ENCODE measurements at places on chromosomes 3 and 15.
A peak's percentile ranks its signal among the peaks of the same experiment; 100 is the strongest.

GRCh38 chr3:18740631-18741583, 315.8 kb upstream of the SATB1 start:
- H3K4me1 ChIP-seq, result peaks cover 28% of the 10 kb centered on the region
- H3K27me3 ChIP-seq, result no peaks in the 10 kb centered on the region
- H3K4me3 ChIP-seq, result peak overlapping the region; percentile 22
- peak; percentile 55 for DNase-seq

GRCh38 chr3:175940881-175941280, 1081.7 kb downstream of the NAALADL2 start:
- H3K4me1 ChIP-seq, result no peaks in the 10 kb centered on the region
- H3K36me3 ChIP-seq, result no peaks in the 10 kb centered on the region
- H3K27ac ChIP-seq, result no peak overlapping the region
- H3K4me3 ChIP-seq, result no peak overlapping the region
- no peak for DNase-seq

DNA sequence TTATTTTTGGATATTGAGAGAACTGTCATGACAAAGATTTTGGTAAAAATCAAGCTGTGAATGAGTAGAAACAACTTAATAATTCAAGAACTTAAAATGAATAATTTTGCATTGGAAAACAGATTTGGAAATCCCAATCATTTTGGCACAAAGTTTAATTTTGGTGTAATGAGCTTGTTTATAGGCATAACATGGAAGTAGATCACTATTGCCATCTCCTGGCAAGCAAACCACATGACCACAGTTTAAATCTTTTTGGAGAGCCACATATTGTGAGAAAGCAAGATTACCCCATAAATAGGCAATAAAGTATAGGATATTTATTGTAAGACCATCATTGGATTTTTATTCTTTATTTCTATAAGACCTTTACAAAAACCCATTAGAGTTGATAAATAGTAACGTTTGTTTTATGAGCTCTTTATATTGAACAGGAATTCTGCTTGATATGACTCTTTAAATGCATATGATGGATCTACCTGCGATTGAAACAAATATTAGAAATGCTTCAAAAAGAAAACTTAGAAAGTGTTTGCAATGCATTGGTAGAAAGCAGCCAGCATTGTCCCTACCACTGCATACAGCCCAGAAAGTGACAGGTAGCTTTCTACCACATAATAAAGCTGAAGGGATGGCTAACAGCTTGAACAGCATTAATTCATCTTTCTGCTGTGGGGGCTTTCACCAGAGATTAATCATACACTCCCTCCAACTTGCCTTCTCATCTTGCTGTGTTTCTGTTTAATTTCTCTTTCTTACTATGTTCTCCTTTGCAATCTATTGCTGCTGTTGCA, 766.8 kb downstream of the TBL1XR1 start:
- H3K4me3 ChIP-seq, result no peak overlapping the region
- no peaks in the 10 kb centered on the region for H3K27me3 ChIP-seq
- H3K4me1 ChIP-seq, result no peaks in the 10 kb centered on the region
- DNase-seq, result no peak
- no peaks in the 10 kb centered on the region for H3K36me3 ChIP-seq

DNA sequence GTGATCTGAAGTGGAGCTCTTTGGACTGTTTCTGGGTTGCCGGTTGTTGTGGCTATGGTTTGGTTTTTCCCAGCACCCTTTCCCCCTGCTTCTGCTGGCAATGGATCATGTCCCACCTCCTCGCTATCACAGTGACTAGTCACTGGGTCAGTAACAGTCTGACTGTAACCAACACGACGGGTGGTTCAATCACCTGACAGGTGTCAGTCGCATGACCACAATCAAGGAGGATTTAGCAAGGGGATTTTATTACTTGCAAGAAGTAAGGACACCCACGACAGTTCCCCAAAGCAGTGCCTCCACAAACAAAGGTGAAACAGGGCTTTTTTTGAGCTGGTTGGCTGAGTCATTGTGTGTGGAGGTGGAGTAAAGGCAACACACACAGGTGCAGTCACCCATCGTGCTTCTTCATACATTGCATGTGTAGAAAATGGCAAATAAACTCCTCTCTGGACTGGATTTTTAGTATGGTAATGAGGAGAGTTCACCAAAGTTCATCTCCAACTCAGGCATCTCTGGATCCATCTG, 58.8 kb upstream of the FAM3D start:
- no peaks in the 10 kb centered on the region for H3K27me3 ChIP-seq
- no peak for DNase-seq
- H3K4me1 ChIP-seq, result no peaks in the 10 kb centered on the region
- H3K27ac ChIP-seq, result no peak overlapping the region
- H3K36me3 ChIP-seq, result no peaks in the 10 kb centered on the region
- H3K4me3 ChIP-seq, result no peak overlapping the region

GRCh38 chr3:134357914-134358811, 16.1 kb downstream of the AMOTL2 start:
- H3K27me3 ChIP-seq, result no peaks in the 10 kb centered on the region
- H3K27ac ChIP-seq, result no peak overlapping the region
- DNase-seq, result no peak
- no peak overlapping the region for H3K4me3 ChIP-seq
- H3K4me1 ChIP-seq, result no peaks in the 10 kb centered on the region
- H3K36me3 ChIP-seq, result no peaks in the 10 kb centered on the region

DNA sequence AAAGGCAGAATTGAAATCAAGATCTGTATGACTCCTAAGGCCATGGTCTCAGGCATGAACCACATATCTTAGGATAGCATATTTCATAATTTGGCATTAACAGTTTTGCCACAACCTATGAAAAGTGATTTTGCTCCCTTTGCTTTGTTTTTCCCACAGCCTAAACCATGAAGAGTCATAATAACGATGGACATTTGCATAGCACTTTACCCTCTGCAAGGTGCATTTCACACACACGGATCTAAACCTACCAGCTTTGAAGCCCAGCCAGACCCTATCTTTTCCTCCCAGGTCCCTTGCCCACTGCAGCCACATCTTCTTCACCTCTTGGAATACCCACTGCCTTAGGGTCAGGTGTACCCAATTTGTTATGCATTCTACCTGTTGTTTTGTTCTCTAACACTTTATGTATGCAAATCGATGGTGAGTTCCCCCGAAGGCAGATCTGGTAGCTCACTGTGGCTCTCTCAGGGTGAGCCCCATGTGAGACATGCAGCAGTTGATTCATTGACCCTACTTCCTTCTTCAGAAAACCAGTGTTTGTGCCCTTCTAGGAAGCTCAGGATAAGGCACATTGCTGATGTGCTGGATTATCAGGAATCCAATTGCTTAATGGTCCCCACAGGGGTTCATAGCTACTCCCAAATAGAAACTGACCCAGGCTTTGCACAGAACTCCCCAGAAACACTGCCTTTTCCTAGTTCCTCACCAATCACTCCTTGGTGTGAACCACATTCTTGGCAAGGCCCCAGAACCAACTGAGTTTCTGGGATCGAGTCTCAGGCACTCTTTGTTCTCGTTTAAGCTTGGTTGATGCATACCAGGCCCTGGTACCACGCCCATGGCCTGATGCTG, 8.7 kb downstream of the ARHGAP31 start:
- no peak overlapping the region for H3K4me3 ChIP-seq
- no peaks in the 10 kb centered on the region for H3K36me3 ChIP-seq
- H3K27me3 ChIP-seq, result no peaks in the 10 kb centered on the region

DNA sequence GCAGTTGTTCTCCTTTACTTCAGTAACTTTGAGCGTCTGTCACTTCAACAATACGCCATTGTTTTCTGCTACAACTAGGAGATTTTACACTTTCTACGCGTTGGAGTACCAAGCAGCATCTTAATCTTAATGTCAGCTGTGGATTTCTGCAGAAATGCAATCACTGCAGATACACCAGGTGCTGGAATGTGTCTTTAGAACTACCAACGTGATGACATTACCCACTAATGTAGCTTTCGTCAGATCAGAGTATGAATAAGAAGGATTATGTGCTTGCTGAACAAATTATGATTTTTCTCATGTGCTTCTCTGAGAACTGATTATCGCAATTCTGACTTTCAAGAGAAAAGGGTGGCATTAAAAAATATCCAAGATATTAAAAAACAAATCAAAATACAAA, 77.5 kb upstream of the CNTN3 start:
- DNase-seq, result no peak
- H3K4me3 ChIP-seq, result no peak overlapping the region
- H3K4me1 ChIP-seq, result no peaks in the 10 kb centered on the region
- H3K36me3 ChIP-seq, result no peaks in the 10 kb centered on the region

- H3K4me1 ChIP-seq, result no peaks in the 10 kb centered on the region
- no peak for DNase-seq
- H3K4me3 ChIP-seq, result no peak overlapping the region
- H3K27ac ChIP-seq, result no peak overlapping the region
- peaks cover 3% of the 10 kb centered on the region for H3K36me3 ChIP-seq
Measured at GRCh38 chr15:101213147-101213546, 38.7 kb downstream of the CHSY1 start.

DNA sequence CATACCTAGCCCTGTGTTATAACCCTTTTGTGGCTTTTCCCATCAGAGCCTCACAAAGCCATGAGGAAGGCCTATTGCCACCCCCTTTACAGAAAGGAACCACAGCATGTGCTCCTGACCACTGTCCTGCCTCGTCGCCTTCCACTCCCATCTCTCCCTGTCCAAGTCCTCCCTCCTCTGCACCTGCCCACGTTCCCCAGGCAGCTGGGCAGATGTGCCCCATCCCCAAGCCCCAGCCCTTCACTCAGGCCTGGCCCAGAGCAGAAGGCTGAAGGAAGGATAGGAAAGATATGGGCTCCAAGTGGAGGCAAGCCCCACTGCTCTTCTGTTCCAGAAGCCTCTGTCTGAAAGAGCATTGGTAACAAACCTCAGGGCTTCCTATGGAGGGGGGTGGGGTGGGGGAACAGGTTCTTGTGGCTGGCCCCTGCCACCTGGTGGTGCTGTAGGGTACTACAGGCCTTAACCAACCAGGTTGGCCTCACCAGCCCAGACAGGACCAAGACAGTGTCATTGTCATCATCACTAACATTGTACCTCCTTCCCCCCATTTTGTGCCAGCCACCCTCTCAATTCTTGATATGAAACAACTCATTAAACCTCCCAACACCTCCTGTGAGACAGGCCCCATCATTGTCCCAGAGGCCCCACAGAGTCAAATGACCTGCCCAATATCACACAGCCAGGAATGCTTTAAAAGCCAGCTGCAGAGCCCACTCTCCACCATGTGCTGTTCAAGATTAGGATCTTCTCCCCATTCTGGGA, 10.0 kb downstream of the POC1A start:
- no peak overlapping the region for H3K27ac ChIP-seq
- DNase-seq, result peak; percentile 80
- H3K27me3 ChIP-seq, result no peaks in the 10 kb centered on the region

DNA sequence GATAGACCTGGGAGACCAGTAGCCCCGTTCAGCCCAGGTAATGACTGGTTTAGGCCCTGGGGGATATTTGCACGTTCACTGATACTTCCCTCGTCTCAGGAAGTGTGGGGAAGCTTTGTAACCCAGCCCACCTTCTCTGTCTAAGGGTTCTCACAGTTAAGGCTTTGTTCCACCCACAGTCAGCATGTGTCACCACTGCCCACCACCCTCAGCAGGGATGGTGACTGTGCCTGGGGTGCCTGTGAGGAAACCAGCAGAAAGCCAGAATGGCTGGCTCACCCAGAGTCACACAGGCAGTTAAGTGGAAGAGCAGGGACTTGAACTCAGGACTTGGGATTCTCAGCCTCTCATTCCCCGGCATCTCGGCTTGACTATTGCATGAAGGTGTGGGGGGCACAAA, 5.2 kb downstream of the KBTBD13 start:
- H3K27ac ChIP-seq, result no peak overlapping the region
- no peaks in the 10 kb centered on the region for H3K36me3 ChIP-seq
- no peak overlapping the region for H3K4me3 ChIP-seq
- H3K4me1 ChIP-seq, result peaks cover 2% of the 10 kb centered on the region

DNA sequence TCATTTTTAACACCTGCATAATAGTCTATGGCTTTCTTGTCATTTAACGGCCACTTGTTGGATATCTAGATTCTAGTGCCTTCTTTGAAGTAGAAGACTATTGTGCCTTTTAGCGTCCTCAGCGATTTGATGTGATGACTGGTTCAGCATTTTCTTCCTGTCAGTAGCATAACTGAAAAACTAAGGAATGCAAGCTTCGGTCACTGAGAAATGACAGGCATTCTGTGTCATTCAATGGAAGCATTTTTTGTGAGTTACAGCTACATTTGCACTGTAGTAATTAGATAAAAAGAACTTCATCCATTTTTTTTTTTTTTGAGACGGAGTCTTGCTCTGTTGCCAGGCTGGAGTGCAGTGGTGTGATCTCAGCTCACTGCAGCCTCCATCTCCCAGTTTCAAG, 10.3 kb downstream of the NEK11 start:
- no peak overlapping the region for H3K27ac ChIP-seq
- H3K27me3 ChIP-seq, result no peaks in the 10 kb centered on the region
- no peak for DNase-seq
- H3K4me1 ChIP-seq, result no peaks in the 10 kb centered on the region

DNA sequence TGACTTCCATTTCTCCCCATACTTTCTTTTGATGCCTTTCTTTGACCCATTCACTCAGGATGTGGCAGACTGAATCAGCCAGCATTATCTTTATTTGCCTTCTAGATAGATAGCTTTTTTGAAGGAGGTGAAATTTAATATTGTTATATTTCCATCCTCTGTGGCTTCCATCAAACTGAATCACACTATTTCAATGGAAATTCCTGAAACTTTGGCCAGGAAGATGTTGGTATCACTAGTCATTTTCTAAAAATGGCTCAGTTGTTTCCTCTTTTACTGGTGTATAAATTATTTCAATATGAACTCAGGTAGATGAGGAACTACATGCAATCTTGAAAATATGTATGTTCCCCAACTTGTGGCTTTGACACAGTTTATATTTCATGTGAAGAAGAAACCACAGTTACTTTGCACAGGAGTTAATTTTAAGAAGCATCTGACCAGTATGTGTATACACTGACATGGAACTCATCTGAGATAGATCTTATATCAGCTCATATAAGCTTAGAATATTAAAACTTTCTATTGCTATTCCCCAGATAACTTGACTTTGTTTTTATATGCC, 248.3 kb downstream of the CGGBP1 start:
- no peaks in the 10 kb centered on the region for H3K36me3 ChIP-seq
- H3K27me3 ChIP-seq, result peaks cover 5% of the 10 kb centered on the region
- no peak overlapping the region for H3K27ac ChIP-seq
- DNase-seq, result no peak
- no peaks in the 10 kb centered on the region for H3K4me1 ChIP-seq

DNA sequence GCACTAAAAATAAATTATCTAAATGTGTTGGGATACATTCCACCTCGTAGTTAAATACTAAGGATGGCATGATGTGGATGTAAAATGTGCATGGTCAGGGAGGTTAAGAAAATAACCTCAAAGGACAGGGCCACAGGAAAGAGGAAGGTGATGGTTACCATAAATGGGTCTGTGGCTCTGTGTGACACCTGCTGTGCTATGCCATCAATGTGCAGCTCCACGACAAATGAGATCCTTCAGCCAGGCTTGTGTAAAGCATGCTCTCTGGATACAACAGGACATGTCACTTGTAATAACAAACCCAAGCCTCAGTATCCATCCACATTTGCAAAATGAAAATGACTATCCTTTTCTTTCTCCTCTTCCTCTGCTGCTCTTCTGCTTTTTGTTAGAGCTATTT, 456.7 kb upstream of the RASGRP1 start:
- H3K27ac ChIP-seq, result no peak overlapping the region
- no peaks in the 10 kb centered on the region for H3K36me3 ChIP-seq
- DNase-seq, result no peak
- H3K4me1 ChIP-seq, result no peaks in the 10 kb centered on the region

Data from T-cell (primary cell).